Stimulated activated CD4-positive, alpha-beta T cell treated with anti-CD3 and anti-CD28 coated beads, Interleukin-15, amount 100 ng/mL, for 48 hours (primary cell): ENCODE measurements at places on chromosomes 7 and 10.

DNA sequence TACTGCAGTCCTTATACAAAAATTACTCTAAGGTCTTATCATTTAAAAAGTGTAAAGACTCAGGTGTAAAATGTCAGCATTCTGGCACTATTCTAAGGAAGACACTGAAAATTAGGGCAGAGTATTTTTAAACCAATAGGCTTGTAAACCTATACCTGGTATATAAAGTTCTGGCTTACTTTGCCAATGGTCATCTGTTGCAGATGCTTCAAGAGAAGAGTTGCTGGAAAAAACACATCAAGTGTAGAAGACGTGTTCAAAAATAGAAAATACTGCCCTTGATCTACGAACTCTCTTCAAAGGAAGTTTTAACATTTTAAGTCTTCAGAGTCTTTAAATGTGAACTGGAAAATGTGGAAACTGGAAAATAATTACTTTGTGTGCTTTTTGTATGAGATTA lies 23.9 kb downstream of the NT5C3A start:
- DNase-seq, result no peak

DNA sequence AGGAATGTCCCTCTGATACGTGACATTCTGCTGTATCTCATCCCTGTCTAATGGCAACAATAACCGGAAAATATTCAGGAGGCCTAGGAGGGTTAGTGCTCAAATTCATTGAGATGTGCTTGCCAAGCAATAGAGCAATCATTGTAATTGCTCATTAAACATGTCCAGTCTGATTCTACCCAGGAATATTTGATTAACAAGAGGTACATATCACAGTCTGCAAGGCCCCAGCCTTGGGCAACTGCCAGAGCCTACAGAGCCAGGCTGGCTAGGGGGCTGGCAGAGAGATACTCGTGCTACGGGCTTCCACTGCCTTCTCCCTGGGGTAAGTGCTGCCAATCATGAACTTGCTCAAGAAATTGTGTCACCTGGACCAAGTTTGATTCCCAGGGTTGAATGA lies 99.1 kb downstream of the ALOX5 start:
- no peak for DNase-seq

GRCh38 chr7:38748056-38748610 lies 117.0 kb upstream of the AMPH start:
- DNase-seq, result no peak

DNA sequence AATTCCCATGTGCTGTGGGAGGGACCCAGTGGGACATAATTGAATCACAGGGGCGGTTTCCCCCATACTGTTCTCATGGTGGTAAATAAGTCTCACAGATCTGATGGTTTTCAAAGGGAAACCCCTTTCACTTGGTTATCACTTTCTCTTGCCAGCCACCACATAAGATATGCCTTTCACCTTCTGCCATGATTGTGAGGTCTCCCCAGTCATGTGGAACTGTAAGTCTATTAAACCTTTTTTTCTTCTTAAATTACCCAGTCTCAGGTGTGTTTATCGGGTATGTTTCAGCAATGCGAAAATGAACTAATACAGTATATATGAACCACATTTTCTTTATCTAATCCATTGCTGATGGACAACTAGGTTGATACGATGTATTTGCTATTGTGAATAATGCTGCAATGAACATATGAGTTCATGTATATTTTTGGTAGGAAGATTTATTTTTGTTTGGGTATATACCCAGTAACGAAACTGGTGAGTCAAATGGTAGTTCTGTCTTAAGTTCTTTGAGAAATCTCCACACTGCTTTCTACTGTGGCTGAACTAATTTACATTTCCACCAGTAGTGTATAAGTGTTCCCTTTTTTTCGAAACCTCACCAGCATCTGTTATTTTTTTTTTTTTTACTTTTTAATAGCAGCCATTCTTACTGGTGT lies 70.0 kb upstream of the HGF start:
- no peak for DNase-seq

GRCh38 chr10:91758303-91759146 lies 39.7 kb upstream of the TNKS2 start:
- DNase-seq, result no peak

DNA sequence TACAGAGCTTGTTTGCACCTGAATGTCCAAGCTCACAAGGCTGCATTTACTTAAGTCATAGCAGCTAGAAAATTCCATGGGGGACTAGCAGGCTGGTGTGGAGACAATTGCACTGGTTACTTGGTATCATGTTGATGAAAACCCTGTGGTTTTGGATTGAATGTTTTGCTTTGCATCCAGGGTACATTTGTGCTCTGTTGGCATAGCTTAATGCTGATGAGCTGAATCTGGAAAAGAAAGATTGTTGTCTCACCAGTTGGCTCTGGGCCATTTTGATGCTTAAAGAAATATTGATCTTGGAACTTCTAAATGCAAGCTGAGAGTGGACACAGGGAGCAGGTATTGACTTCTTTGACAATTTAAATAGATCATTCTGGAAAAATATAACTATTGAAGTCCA lies 122.5 kb upstream of the MBL2 start:
- DNase-seq, result no peak

GRCh38 chr7:138077809-138078208 lies 1.6 kb downstream of the AKR1D1 start:
- no peak for DNase-seq

- DNase-seq, result no peak
Observed at GRCh38 chr7:155660758-155661093, 16.3 kb downstream of the RBM33 start.

DNA sequence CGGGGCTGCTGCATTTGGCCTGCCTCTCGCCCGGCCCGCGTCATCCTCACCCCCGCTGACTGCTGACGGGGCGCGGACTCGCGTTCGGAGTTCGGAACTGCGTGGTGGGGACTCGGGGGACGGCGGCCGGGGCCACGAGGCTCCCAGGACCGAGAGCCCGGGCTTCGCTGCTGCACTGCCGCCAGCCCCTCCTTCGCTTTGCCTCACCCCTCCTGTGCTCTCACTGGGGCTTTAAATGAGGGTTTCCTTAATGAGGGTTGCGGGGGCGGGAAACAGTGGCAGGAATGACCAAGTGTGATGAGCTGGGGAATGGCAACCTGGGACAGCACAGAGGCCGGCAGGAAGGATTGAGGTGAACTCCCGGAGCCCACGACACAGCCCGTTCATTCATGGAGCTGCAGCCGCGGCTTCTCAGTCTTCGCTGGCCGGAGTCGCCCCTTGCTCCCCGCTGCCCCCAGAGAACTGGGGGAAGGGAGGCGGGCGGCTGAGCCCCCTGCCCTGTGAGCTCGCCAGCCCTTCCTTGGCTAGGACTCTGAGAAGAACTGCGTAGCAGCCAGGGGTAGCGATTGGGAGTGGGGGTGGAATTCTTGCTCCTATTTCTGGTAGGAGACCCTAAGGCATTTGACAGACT lies 1.5 kb upstream of the LRRC4 start:
- no peak for DNase-seq

- no peak for DNase-seq
Observed at GRCh38 chr7:79507131-79507530, 53.7 kb upstream of the MAGI2 start.

DNA sequence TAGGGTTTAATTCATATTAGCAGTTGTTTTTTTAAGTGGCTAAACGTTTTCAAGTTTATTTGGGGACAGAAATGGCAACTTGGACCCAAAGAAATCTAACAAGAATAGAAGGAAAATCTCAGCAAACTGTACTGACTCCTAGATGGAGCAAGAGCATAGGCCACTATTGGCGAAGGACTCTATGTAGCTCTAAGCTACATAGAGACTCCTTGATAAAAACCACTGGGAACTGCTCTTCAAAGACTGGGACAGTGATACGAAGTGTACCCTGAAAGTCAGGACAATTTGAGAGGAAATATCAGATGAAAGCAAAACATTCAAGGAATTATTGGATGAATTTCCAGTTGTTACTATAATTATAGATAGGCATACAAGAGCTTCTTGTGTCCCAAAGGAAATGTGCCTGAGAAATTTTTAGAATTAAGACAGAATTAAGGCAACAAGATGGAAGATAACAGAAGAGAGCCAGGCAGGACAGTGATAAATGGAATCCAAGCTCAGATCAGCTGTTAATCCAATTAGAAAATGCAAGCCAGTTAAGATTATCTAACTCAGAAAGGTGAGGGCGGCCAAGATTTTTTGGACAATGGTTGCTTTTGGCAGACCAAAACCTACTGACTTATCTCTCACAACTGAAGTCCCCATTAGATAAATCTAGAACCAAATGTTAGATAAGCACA lies 103.7 kb upstream of the IFRD1 start:
- DNase-seq, result no peak

DNA sequence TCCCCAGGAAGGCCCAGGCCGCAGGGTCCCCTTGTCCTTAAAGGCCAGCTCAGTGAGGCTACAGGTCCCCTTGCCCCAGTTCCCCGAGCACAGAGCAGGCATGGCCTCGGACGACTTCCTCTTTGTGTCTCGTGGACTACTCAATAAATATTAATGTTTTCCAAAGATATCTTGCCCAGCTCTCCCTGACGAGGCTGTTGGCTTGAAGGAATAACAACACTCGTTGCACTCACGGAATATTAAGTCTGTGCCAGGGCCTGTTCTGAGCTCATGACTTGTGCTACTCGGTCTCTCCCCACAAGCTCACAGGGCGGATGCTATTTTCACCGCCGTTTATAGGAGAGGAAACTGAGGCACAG lies 68.2 kb downstream of the CUX1 start:
- DNase-seq, result no peak

- DNase-seq, result no peak
Observed at GRCh38 chr7:132216847-132217525, 359.3 kb downstream of the PLXNA4 start.

DNA sequence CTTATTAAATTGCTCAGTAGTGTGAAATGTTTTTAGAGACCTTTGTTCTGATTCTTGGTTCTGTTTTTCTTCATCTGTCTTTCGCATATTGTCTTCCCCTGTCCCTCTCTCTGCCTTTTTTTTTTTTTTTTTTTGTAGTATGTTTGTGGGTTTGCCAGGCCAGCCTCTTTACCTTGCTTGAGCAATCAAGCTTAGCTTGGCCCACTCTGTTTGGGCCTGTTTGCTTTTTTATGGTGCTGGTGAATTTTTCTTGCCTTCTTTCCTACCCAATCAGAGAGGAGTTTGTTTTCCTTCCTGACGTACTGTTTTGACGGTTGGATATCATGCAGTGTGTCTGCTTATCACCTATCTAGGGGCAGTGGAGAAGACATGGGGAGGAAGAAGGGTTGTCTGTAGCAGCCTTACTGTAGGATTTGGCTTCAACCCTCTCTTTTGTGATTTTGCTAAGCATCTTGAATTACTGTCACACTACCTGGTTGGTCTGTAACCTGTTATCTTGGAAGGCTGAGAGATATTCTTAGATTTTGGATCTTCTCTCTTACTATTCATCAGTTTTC lies 64.0 kb downstream of the BBS9 start:
- DNase-seq, result no peak

GRCh38 chr7:31903962-31904361 lies 166.2 kb downstream of the PDE1C start:
- no peak for DNase-seq

- no peak for DNase-seq
Observed at GRCh38 chr7:73921623-73922528, 60.9 kb downstream of the TMEM270 start.

- no peak for DNase-seq
Observed at GRCh38 chr7:38244516-38244915, 28.9 kb downstream of the TARP start.

DNA sequence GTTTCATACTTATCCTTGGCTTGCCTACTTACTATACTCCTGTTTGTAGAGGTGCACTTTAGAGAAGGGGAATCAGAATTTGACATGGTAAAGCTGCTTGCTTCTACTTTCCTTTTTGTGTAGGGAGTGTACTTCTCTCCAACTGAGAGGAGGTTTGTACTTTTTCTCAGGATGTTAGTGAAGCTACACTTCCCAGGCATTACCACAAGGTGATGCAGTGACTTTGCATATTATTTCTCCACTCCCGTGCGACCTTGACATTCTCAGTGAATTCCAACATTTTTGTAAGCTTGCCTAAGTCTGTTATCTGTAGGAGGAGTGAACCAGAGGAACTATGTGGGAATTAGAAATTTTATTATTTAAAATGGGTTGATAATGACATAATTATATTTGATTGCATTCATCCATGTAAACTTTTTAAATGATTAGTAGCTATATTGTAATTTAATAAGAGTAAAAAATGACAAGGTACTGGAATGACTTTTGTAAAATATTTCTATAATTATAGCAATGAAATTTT lies 5.2 kb downstream of the TAX1BP1 start:
- DNase-seq, result no peak

DNA sequence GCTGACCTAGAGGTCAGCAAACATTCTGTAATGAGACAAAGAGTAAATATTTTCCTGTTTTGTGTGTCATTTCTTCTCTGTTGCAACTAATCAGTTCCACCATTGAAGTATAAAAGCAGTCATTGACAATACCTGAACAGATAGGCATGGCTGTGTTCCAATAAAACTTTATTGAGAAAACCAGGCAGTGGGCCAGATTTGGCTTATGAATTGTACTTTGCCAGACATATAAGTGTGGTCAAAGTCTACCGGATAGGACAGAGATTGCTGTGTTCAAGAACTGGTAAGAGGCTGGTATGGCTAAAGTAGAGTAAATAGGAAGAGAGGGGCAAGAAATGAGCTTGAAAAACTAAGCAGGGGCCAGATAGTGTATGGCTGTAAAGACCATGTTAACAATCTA lies 38.3 kb upstream of the TAC1 start:
- DNase-seq, result no peak

DNA sequence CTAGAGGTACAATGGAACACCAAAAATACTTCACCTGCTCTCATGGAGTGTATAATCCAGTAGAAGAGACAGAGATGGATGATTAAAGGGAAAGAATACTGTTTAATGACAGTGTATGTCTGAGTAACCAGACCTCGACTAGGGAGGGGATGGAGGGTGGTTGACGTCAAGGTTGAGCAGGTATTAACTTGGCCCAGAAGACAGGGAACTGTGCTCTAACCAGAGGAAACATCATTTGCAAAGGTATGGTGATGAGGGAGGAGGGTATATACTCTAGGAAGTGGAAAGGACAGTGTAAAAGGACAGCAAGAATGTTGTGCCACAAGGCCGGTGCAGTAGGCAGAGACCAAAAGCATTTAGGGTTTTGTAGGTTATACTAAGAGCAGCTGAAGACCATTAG lies 2.9 kb downstream of the MIOS start:
- no peak for DNase-seq

- no peak for DNase-seq
Observed at GRCh38 chr10:131162866-131163843, 148.4 kb downstream of the TCERG1L start.

DNA sequence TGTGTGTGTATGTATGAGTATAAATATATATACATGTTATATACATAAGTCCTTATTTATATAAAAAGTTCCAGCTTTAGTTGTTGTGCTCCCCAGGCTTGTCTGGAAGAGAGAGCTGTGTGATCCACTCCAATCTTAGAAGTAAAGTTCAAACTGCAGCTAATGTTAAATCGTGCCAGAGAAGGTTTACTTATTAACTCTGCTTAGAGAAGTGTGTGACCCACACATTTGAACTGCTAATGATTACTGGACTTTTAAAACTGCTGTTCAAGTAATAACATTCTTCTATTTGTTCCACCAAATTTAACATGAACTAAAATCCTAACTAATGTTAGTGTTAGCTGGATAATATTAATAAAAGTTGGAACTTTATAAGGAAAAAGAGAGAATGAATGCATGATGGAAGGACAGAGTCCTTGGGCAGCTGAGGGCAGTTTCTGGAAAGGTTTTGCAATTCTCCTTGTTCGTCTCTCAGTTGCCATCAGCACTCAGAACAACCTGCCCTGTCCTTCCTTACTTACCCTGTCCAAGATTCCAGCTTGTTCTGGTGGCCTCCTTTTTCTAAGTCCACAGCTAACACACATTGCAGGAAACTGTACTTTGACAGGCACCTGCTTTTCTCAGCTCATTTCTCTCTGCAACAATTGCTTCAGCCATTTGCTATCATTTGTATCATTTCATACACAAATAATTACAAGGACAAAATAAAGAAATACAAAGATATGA lies 162.6 kb downstream of the FAM107B start:
- no peak for DNase-seq
